Mesenchymal stem cell (in vitro differentiated cells and primary cell): ENCODE measurements at places on chromosomes 2 and 18.

DNA sequence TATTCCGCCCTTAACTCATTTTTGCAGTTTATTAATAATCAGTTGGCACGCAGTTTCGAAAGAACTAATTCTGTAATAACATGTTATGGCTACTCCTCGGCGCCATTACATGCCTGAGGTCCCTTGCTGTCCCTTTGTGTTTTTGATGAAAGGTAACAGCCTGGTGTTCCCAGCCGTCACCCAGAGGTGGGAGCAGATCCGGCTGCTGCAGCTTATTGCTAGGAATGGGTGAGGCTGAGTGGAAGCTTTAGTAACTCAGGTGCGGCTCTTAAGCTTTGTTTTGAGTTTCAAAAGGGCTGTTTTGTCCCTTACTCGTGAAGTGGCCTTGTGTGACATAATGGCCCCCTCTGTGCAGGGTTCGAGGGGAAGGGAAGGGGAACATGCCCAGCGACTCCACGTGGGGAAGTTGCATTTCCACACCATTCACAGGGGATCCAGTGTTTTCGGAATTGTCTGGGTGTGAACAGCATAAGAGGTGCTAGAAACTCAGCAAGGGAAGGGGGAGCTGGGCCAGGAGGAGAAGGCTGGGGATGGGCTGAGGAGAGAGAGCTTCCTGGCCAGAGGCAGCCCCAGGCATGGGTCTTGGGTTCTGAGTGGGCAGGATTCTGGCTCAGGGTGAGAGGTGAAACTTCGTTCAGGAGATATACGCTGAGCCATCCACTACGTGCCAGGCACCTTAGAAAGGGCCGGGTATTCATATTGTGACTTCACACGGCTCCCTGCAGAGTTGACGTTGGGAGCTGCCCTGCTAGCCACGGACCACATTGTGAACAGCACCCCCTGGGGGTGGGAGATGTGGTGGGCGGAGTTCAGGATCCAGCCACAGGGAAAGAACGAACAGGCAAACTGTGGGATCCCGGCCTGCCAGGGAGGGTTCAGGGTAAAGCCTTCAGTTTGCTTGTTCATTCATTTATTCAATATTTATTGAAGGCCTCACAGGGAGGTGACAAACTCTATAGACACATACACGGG, 84.4 kb downstream of the TGOLN2 start:
- no peak for DNase-seq
- H3K27ac ChIP-seq = no peak overlapping the region
- no peaks in the 10 kb centered on the region for H3K27me3 ChIP-seq
- H3K4me3 ChIP-seq = no peak overlapping the region

DNA sequence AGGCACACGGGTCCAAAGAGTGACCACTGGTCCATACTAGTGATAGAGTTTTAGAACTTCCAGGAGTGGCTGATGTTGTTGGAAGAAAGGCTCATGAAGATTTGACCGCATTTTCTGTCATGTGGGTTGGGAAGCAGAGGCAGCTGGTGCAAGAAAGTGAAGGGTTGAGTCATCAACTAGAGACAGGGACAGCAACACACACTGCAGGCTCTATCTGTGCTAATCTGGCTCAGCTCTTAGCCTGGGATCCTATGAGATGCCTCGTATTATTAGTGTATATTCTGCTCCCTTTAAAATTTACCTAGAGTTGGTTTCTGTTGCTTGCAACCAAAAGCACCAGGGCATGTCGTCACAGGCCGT, 2.5 kb upstream of the SH3RF3 start:
- H3K4me1 ChIP-seq = peaks cover 35% of the 10 kb centered on the region
- no peaks in the 10 kb centered on the region for H3K36me3 ChIP-seq
- DNase-seq = peak; percentile 94
- peaks cover 22% of the 10 kb centered on the region for H3K27me3 ChIP-seq
- peak overlapping the region; percentile 71 for H3K27ac ChIP-seq
- peak overlapping the region; percentile 22 for H3K4me3 ChIP-seq

- H3K36me3 ChIP-seq = peaks cover 76% of the 10 kb centered on the region
- peak overlapping the region; percentile 5 for H3K27ac ChIP-seq
- peaks cover 7% of the 10 kb centered on the region for H3K4me1 ChIP-seq
Observed at GRCh38 chr2:215361211-215361875, 49.5 kb downstream of the ATIC start.

GRCh38 chr18:77111449-77111848, 21.1 kb downstream of the MBP start:
- no peaks in the 10 kb centered on the region for H3K27me3 ChIP-seq
- H3K4me1 ChIP-seq = peaks cover 31% of the 10 kb centered on the region
- no peak for DNase-seq
- H3K4me3 ChIP-seq = no peak overlapping the region
- H3K36me3 ChIP-seq = peaks cover 6% of the 10 kb centered on the region

- no peaks in the 10 kb centered on the region for H3K36me3 ChIP-seq
- H3K4me3 ChIP-seq = no peak overlapping the region
- no peak overlapping the region for H3K27ac ChIP-seq
- H3K27me3 ChIP-seq = no peaks in the 10 kb centered on the region
- peaks cover 14% of the 10 kb centered on the region for H3K4me1 ChIP-seq
- DNase-seq = peak; percentile 47
Observed at GRCh38 chr2:120750488-120751210, 15.0 kb downstream of the GLI2 start.

GRCh38 chr18:24227977-24228666, 89.3 kb downstream of the CABYR start:
- no peaks in the 10 kb centered on the region for H3K4me1 ChIP-seq
- DNase-seq = peak; percentile 24
- no peak overlapping the region for H3K27ac ChIP-seq
- H3K27me3 ChIP-seq = no peaks in the 10 kb centered on the region

DNA sequence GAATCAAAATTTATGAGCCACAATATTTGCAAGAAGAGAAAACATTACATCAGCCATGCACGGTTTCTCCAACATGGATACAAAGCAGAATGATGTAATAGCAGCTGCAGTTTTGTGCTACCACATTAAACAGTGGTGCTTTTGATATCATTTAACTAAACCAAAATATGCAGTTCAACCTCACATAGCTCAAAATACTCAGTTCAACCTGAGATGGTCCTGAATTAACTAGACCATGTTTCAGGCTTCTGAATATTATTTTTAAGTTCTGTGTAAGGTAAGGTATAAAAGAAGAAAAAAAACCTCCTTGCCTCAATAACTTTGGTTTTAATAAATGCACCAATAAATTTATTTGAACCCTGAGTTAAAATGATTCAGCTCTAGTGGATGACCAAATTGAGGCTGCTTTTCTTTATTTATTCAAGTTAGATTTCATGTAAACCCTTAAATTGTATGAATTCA, 18.8 kb upstream of the TSPYL6 start:
- no peaks in the 10 kb centered on the region for H3K4me1 ChIP-seq
- H3K4me3 ChIP-seq = no peak overlapping the region
- H3K27me3 ChIP-seq = no peaks in the 10 kb centered on the region
- H3K36me3 ChIP-seq = no peaks in the 10 kb centered on the region
